BJ (cell line): ENCODE measurements at places on chromosomes 3 and 15. TPM values are rescaled to one million over a fixed set of nuclear protein-coding genes. Genes with fewer than 3 reads are reported as not detected.

GRCh38 chr3:42667523-42668412 lies 14.3 kb downstream of the ZBTB47 start:
- DNase-seq = no peak

DNA sequence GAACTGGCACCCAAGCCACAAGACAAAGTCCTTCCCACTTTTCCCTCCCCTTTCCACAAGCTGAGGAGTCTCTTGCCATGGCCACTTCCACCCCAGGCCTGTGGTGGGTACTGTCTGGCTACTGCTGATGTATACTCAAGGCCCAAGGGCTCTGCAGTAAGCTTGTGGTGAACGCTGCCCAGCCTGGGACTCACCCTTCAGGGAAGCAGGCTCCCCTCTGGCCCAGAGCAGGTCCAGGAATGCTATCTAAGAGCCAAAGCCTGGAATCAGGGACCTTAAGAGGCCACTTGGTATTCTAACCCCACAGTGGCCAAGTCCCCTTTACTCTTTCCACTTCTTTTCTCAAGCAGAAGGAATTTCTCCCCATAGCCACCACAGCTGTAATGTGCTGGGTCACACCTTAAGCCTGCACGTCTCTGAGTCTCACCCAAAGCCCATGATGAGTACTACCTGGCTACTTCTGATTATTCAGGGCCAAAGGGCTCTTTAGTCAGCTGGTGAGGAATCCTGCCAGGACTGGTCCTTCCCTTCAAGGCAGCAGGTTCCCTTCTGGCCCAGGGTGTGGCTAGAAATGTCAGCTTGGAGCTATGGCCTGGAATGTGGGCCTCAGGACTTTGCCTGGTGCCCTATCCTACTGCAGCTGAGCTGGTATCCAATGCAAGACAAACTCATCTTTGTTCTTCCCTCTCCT lies 4.0 kb downstream of the PATL2 start:
- no peak for DNase-seq

The MFN1 gene
- 13.4 and 29.3 TPM in 2 replicates for polyA plus RNA-seq

DNA sequence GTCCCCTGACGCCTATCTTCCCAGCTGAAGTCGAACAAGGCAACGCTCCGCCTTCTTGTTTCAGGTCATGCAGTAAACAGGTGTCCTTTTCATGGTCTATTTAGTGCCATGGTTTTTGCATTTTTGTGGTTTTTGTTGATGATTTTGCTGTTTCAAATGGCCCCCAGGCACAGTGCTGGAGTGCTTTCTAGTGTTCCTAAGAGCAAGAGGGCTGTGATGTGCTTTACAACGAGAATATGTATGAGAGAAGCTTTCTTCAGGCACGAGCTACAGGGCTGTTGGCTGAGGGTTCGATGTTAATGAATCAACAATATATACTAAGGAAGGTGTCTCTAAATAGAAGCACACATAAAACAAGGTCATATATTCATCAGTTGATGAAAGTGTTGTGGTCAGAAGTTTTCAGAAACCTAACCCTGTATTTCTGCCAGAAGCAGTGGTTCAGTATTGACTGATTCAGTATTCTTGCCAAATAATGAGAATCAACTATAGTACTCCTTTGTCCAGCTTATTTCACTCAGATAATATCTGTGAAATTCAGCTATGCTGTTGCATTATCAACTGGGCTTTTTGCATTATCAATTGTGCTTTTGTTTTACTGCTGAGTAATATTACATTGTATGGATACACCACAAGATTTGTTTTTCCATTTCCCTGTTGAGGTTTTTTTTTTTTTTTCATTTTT lies 18.5 kb downstream of the LIMD1 start:
- no peak for DNase-seq

- DNase-seq = peak; percentile 93
Measured at GRCh38 chr15:81091889-81092558, 42.0 kb upstream of the CFAP161 start.

- DNase-seq = no peak
Measured at GRCh38 chr3:171164067-171164465, 137.5 kb upstream of the SLC2A2 start.

The SNRPA1 gene
- polyA plus RNA-seq = 27.0 and 44.8 TPM in 2 replicates

DNA sequence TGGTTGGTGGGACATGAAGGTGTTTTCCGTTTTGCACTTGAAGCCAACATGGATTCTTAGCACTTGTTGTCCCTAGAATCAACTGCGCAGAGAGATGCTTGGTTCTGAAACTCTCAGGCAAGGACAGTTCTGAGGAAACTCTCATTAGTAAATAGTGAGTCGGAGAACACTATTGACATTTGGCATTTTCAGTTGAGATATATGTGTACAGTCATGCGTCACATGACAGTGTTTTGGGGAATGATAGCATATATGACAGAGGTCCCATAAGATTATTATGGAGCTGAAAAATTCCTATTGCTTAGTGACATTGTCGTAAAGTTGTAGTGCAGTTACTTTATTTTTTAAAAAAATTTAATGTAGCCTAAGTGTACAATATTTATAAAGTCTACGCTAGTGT lies 5.8 kb downstream of the APBA2 start:
- DNase-seq = no peak

DNA sequence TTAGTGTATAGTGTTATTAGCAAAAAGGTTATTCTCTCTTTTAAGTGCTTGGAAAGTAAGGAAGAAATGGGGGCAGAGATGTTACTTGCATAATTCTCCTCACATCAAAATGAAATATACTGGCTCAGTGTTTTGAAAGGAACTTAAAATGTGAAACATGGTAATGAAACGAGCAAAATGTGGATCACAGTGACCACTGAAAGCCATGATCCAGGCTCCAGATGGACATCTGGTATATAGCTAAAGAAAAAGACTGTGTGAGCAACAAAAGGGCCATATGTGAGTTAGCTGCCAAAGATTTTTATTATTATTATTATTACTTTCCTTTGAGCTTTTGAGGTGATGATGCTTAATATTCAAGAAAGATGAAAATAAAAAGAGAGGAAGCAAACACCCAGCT lies 89.6 kb downstream of the GAP43 start:
- DNase-seq = no peak

The KCNMB2 gene
- not detected in 2 replicates for polyA plus RNA-seq

The TMEM212 gene
- polyA plus RNA-seq = not detected in 2 replicates

- no peak for DNase-seq
Measured at GRCh38 chr15:101170568-101171350, 81.1 kb downstream of the CHSY1 start.

DNA sequence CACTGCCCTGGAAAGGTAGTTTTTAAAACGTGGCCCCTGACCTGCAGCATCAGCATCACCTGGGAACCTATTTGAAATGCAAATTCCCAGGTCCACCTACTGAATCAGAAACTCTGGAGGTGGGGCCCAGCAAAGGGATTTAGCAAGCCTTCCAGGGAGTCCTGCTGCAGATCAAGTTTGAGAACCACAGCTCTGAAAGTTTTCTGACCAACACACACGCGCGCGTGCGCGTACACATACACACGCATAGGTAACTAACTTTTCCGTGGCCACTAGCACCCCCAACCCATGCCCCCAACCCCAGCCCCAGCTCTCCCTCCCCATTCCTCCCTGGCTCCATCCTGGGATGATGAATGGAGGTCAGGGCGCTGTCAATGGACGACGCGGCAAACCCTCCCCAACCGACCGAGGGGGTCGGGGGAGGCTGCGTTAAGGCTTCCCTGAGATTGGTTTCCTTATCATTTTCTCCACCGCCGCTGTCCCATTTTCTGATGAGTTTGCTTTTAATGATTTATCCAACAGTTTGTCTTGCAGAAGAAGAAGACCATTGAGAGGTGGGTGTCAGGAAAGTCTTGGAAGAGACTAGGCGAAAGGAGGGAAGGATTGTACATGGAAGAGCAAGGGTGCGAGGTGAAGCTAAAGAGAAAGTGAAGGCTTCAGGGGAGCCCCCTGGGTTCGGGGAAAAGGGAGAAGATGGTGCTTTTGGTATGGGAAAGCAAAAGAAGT lies 590 bp upstream of the BOC start:
- DNase-seq = no peak

The SLC22A13 gene
- polyA plus RNA-seq = 0.13 and 0.15 TPM in 2 replicates

DNA sequence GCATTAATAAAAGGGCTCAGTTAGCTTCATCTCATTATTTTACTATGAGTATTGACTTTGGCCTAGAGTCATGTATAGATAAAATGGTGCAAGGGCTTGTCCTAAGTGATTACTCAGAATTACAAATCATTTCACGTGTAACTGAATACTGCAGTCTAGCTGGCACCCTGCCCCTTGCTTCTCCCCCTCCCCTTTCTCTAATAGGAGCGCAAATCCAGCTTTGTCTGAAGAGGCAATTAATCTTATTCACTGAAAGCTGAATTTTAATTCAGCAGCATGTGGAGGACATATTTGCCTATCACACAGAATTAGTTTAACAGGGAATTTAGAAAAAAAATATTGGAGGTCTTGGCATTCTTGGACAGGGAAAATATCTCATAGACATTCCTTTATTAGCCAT lies 412.1 kb upstream of the DPH6 start:
- DNase-seq = no peak

GRCh38 chr3:58052373-58053273 lies 44.4 kb downstream of the FLNB start:
- peak; percentile 80 for DNase-seq

DNA sequence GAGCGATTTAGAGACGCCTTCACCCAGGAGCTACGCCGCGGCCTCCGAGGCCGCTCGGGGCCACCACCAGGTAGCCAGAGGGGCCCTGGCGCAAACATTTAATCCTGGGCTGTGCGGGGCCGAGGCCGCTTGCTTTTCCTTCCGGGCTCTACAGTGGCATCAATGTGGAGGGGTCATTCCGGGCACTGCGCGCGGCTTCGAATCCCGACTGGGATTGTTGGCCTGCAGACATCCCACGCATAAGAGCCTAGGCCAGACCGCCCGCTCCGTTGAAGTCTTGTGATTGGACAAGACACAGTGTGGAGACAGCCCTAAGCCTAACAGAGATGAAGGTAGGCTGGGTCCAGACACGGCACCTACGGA lies 568 bp upstream of the NCBP2 start:
- DNase-seq = no peak

GRCh38 chr15:90306560-90306959 lies 41.1 kb downstream of the NGRN start:
- no peak for DNase-seq

- DNase-seq = no peak
Measured at GRCh38 chr15:63306492-63307073, 29.2 kb downstream of the APH1B start.

The NTRK3 gene
- polyA plus RNA-seq = 0.10 and 0.12 TPM in 2 replicates

- no peak for DNase-seq
Measured at GRCh38 chr15:93035953-93036810, 52.8 kb downstream of the RGMA start.

DNA sequence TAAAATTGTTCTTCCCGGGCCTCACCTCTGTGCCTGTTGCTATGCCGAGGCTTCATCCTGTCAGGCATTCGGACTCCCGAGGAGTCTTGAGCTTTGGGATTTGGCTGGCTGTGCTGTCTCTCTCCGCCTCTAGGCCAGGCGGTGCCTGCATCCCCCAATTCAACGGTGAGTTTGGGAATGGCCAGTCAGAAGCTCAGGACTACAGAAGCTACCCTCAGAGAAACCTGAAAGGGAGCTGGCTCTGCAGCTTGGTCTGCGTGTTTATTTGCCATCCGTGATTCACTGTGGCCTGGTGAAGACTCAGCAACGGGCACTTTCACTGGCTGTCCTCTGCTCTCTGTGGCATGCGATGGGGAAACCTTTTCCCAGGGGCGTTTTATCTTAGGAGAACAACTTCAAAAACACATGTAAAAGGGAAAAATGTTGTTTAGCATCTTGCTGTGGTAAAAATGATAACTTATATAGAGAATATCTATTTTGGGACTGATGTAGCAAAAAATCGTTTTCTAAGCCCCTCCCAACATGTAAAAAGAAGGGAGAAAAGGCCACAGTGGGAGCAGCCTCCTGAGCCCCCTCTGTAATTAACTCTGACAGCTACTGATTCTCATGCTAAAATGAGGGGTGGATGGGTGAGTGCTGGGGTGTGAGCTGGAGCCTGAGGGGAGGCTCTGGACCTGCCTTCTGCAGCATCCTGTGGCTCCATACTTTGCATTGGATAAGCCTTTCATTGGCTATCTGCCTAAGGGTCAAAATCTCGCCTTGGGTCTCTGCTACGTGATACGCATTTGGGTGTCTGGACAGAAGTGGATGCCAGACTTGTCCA lies 103.4 kb upstream of the KLHL25 start:
- no peak for DNase-seq

DNA sequence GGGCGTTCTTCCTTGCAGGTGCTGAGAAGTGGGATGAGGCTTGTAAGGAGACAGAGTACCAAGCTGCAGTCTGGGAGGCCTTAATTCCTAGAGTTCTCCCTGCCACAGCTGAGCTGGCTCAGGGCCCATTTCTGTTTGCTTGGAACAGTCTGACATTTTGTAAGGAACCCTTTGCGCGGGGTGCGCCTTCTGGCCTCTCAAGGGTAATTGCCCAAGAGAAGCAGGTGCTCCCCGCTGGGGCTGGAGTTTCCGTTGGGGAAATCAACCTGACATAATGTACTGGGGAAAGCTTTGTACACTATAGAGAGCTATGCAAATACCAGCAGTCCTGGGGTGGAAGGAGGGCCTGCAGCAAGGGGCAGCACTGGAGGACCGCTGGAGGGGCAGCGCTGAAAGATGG lies 83.6 kb downstream of the HMG20A start:
- DNase-seq = no peak

The PPARG gene
- 3.5 and 3.7 TPM in 2 replicates for polyA plus RNA-seq

The GNAT1 gene
- not detected in 2 replicates for polyA plus RNA-seq
